IMR-90 (cell line): ENCODE measurements at places on chromosomes 7 and 10. TPM values are rescaled to one million over a fixed set of nuclear protein-coding genes. Genes with fewer than 3 reads are reported as not detected.
A peak's percentile ranks its signal among the peaks of the same experiment; 100 is the strongest.

- DNase-seq, result peak; percentile 56
Measured at GRCh38 chr10:126500866-126501265, 112.6 kb upstream of the ADAM12 start.

- no peak for DNase-seq
Measured at GRCh38 chr10:5775685-5776084, 37.5 kb downstream of the GDI2 start.

PSD gene
- total RNA-seq, result 1.4 and 2.0 TPM in 2 replicates

- DNase-seq, result no peak
Measured at GRCh38 chr7:50952544-50952943, 169.8 kb upstream of the GRB10 start.

- no peak for DNase-seq
Measured at GRCh38 chr7:123719197-123719721, 29.5 kb downstream of the WASL start.

DNA sequence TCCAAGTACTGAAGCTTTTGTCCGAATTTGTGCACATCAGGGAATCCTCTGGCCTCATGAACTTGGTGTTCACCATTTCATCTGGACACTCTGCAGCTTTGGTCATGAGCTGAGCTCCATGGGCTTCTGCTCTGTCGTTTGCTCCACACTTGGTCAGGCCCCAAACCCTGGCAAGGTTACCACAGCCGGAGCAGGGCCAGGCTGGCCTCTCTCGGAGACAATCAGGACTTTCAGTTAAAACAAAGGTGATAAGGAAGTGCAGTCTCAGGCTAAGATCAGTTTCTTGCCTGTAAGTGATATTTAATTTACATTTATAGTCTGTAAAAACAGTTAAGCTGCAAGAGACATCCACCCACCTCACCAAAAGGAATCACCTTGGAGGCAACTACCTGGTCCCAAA is 558.9 kb downstream of the PARD3 start:
- no peak for DNase-seq
